ENCODE measurements at places on chromosomes 2 and 18.

DNA sequence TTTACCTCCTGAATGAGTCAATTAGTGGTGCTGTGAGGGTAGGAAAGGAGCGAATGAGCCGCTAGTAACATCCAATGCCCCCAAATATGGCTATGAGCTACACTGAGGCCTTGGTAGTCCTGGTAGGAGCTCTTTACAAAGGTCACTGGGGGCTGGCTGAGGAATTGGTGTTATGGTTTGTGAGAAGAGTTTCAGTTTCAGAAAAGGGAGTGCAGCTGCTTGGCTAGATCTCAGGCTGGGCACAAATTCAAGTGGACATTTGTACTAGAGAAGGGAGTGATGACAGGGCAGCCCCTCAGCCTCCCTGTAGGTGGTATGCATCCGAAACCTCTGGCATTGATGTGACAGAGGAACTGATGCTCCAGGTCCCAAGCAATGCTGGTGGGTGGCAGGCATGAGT lies 13.9 kb upstream of the PAIP2B start:
- DNase-seq: no peak

GRCh38 chr2:173998386-173998785 lies 33.2 kb upstream of the SP3 start:
- no peak for DNase-seq

DNA sequence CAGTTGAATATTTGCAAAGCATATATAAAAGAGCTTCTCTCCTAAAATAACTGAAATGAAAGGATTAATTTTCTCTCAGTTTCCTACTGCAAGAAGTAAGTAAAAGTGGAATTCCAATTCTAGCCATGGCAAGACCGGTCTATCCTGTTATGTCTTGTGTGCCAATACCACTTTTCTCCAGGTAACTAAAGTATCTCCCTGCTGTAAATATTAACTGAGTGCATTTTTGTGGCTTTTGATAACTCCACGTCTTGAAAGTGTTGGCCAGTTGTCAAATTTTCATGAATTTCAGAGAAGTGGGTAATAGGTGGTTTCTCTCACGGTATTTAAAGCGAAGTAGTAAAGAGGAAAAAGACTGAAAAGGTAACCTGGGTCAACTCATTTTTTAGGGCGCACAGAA lies 225.9 kb downstream of the NEDD4L start:
- no peak for DNase-seq

GRCh38 chr2:226037526-226037925 lies 638.0 kb downstream of the NYAP2 start:
- DNase-seq: no peak

GRCh38 chr18:37717656-37718055 lies 152.1 kb upstream of the CELF4 start:
- no peak for DNase-seq

GRCh38 chr2:42567806-42568400 lies 529 bp upstream of the MTA3 start:
- DNase-seq: no peak

GRCh38 chr2:38549851-38550250 lies 52.9 kb downstream of the HNRNPLL start:
- DNase-seq: no peak

- DNase-seq: no peak
Measured at GRCh38 chr2:176466918-176467452, 197.7 kb downstream of the MTX2 start.

DNA sequence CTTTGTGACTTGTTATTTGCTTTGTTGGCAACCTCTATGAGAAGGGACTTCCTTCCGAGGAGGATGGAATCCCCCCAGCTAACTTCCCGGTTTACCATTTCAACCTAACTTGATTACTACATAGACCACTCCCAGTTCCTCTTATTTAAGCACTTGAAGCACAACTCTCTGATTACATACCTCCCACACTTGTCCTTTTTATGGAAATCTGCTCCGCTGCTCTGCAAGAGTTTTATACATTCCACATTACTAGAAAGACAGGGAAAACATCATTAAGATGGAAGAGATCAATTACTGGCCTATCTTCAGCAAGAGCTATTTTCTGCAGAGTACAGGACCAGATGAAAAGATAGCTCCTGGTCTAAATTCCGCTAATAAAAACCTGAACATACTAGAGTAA lies 160.0 kb upstream of the PGAP1 start:
- DNase-seq: no peak

DNA sequence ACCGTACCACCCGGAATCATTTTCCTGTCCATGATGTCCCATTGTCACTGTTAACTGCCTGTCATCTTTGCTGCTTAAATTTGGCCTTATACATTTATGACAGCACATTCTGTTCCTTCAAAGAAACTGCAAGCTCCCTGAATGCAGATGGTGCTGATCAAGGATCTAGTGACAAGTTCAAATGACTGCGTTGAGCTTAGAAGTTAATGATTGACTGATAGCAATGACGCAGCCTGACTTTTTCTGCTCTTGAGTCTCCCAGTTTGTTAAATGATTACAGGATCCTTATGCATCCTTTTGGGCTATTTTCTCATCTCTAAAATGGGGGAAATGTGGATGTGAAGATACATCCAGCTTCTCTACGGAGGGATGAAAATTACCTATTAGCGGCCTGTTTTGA lies 159.0 kb downstream of the DCC start:
- DNase-seq: no peak

- DNase-seq: no peak
Measured at GRCh38 chr18:49186242-49186641, 235.5 kb upstream of the SMAD7 start.

DNA sequence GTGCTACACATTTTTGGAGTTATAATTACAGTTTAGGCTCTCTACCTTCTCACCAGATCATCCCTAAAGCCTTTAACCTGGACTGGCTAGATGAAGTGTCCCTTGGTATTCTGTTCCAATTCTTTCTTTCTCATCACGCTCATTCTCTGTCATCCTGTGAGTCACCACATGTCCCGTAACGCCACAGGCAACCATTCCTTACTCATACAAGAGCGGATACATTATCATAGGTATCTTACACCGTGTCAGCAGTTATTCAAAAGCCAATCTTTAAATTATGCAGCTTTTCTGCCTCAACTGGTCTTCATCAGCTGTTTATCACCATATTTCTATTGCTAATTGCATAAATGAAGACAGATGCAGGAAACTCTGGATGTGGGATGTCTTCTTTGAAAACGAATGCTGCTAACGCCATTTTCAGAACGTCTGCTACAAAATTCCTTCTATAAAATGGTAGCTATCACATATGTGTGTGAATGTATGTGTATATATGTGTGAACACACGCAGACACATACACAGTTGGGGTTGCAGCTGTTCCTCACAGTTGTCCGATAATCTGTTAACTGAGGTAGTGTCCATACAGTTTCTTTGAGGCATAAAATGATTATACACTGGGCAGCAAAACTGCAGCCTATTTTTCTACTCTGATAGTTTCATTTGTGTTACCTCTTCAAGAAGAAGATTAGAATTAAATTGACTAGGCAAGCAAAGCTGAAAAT lies 47.9 kb downstream of the EML6 start:
- DNase-seq: no peak

DNA sequence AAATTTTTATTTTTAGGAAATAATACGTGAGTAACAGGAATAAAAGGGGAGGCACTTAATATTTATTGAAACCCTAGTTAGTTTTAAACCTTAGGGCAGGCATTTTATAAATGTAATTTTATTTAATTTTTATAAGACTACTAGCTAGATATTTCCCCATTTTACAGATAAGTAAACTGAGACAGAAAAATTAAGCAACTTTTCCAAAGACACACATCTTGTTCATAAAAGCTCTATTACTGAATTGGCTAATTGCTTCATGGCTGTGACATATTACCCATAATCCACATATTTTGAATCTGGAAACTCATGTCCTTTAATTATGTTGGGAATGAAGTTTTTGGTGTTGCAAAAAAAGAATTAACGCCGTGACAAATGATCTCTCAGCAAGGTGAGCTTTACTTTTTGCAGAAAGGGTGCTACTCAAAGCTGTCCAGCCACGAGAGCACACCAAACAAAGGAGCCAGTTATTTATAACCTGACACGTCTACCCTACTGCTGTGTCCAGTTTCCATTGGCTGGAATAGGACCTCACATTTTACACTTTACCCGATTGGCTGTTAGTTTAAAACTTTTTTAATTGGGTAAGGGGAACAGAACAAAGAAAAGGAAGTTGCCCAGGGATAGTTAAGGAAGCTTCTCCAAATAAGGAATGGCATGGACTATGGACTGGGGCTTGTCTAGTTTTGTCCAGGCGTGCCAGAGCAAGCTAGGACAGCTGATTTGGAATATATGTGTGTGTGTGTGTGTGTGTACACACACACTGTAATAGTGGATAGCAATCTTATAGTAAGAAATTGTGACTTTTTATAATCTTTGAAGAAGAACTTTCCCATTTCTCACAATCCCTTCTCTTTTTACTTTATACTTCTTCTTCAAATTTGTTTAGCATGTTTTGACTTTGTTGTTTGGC lies 54.2 kb downstream of the COMMD1 start:
- no peak for DNase-seq

GRCh38 chr2:106280722-106281446 lies 86.8 kb upstream of the UXS1 start:
- no peak for DNase-seq

DNA sequence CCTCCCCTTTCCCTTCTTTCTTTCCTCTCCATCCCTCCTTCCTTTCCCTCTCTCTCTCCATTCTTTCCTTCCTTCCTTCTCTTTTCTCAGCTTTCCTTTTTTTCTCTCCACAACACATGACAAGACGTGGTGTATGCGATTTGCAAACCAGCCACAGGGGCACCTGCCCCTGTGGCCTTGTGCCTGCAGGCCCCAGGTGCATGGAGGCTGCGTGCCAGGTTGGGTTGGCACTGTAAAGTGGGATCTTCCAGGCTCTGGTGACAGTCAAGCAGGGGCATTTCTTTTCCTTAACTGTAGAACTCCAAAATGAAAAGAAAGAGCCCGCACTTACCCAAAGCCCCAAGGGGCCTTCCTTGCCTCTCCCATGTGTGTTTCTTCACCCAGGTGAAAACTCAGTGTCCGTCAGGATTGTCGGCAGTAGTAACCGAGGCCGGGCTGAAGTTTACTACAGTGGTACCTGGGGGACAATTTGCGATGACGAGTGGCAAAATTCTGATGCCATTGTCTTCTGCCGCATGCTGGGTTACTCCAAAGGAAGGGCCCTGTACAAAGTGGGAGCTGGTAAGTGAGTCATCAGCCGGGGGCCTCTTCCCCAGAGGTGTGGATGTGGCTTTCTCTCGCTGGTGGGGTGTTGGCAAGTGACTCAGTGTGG lies 50.9 kb downstream of the MARCO start:
- no peak for DNase-seq

DNA sequence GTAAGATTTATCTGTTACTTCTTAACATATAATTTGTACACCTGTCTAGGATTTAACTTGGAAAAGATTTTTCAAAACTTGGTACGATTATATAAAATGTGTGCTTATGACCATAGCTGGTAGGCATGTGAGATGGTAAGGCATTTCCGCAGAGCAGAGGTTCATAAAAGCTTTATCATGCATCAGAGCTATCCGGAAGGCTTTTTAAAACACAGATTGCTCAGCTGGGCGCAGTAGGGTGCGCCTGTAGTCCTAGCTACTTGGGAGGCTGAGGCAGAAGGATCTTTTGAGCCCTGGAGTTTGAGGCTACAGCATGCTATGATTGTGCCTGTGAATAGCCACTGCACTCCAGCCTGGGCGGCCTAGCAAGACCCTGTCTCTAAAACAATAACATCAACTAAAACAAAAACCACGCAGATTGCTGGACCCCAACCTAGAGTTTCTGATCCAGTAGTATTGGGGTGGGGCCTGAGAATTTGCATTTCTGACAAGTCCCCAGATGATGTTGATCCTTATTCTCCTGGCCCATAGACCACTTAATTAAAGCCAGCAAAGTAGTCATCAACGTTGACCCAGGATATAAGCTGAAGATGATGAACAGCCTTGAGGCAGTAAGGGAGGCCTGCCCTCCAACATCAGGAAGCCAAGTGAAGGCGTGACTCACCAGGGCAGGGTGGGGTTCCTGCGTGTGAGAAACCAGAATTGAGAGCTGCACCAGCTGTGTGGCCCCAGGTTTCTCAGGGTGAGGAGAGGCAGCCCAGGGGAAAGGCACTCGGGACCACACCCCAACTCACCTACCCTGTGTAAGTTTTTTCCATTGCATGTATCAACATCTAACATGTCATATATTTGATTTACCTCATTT lies 21.6 kb upstream of the SLC20A1 start:
- peak; percentile 55 for DNase-seq

- no peak for DNase-seq
Measured at GRCh38 chr18:56652802-56653201, 1.6 kb downstream of the WDR7 start.

GRCh38 chr18:22378672-22379282 lies 38.9 kb downstream of the CTAGE1 start:
- peak; percentile 50 for DNase-seq

GRCh38 chr2:191303140-191304005 lies 58.2 kb downstream of the MYO1B start:
- no peak for DNase-seq

- peak; percentile 15 for DNase-seq
Measured at GRCh38 chr2:63189026-63189425, 138.4 kb downstream of the OTX1 start.

DNA sequence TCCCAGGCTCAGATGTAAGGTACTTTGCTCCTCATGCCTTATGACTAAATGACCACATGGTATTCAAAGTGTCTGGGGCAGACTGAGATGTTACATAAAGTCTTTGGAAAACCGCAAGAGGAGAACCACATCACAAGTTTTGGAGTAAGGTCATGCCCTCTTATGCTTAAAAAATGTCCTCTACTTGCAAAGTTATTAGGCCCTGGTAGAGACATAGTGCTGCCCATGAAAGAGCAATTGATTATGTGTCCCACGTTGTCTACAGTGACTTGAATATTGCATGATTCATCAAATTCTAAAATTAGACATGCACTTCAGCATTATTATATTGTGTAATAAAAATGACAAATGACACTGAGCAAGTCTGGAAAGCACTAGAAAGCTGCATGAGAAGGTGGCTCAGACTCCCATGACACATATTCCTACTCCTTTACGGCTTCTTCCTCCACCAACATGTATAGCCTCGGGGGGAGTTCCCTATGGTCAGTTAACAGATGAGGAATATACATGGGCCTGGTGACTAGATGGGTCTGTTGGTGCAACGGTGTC lies 602.6 kb upstream of the VRK2 start:
- peak; percentile 16 for DNase-seq

GRCh38 chr18:35842536-35842935 lies 129.9 kb upstream of the RMP24 start:
- DNase-seq: no peak

GRCh38 chr18:38654946-38655345 lies 1089.3 kb upstream of the CELF4 start:
- DNase-seq: no peak

DNA sequence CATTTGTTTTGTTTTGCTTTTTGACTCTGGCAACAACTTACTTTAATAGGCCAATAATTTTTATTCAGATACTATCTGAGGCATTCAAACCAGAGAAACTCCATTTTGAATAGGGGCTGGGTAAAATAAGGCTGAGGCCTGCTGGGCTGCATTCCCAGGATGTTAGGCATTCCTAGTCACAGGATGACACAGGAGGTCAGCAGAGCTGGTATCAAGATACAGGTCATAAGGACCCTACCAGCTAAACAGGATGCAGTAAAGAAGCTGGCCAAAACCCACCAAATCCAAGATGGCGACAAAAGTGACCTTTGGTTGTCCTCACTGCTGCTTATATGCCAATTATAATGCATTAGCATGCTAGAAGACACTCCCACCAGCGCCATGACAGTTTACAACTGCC lies 102.2 kb upstream of the XPO1 start:
- no peak for DNase-seq

- DNase-seq: no peak
Measured at GRCh38 chr2:154381931-154382794, 316.3 kb upstream of the KCNJ3 start.
